ENCODE measurements at places on chromosomes 2 and 18.
A peak's percentile ranks its signal among the peaks of the same experiment; 100 is the strongest.

DNA sequence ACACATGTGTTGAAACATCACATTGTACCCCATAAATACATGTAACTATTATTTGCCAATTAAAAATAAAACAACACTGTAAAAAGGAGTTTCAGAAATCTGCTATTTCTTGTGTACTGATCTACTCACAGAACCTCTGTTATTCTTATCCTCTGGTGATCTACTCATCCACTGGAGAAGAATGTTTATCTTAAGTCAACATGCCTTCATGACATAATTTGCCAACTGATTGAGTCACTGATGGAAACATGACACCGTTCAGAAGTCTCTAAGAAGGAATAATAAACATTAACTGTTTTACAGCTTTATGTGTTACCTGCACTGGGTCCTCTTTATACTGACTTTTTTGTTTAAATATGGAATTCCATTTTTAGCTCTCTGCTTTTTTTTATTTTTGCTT, 555.2 kb downstream of the DCDC2C start:
- no peak for DNase-seq

DNA sequence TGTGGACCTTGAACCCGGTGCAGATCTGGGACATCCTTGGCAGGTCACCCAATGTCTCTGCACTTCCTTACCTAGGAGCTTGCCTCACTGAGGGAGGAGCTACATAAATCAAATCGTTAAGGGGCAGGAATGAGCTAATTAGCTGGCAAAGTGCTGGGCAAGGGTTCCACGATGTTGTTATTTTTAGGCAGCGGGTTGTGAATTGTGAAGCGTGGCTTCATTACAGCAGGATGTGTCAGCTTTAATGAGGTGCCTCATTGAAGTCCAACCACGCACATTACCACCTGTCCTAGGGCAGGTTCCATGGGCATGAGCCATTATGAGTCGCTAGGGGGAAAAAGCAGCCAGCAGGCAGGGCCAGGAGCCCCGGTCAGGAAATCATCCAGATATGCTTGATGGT, 127.0 kb upstream of the AGAP1 start:
- DNase-seq, result no peak

- no peak for DNase-seq
These were observed 82.5 kb downstream of the TMEM247 start for GRCh38 chr2:46561731-46562450.

GRCh38 chr2:96164459-96165184, 19.4 kb upstream of the DUSP2 start:
- no peak for DNase-seq

- peak; percentile 32 for DNase-seq
These were observed 779 bp upstream of the LYPD6 start for GRCh38 chr2:149329489-149330126.

DNA sequence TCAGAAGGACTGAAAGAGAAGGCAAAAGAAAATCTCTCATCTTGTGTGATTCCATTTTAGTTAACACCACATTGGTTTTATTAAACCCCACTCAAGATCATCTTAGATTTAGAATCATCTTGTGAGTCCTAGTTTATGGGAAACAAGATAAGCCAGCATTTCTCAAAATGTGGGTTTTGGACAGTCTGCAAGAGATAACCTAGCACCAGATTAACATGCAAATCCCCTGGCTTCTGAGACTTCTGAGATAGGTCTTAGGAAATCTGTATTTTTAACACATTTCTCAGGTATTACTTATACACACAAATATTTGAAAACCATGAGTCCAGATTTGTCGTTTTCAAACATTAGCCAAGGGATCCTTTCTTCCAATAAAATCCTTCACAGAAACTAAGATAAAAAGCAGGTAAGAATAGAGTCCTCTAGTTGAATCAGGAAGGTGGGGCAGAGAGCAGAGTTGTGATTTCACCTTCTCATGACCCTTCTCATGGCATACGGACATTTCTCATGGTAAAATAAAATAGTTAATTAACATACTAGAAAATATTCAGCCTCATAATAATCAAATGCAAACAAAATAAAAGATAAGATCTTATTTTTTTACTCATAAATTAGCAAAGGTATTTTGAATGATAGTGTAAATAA, 287.2 kb upstream of the FN1 start:
- DNase-seq, result no peak

DNA sequence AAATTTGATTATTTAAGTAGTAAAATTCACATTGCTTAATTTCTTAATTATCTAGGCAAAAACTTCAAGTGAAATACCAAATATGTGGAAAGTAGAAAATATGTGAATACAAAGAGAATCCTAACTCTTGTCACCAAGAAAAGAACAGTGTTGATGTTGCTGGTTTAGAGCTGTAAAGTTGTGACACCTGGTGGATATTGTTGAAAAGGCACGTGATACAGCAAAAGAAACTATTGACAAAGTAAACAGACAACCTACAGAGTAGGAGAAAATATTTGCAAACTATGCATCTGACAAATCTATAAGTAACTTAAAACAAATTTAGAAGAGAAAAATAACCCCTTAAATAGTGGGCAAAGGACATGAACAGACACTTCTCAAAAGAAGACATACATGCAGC, 25.6 kb upstream of the ZC3H15 start:
- DNase-seq, result no peak

- DNase-seq, result no peak
These were observed 1.6 kb downstream of the MAP4K4 start for GRCh38 chr2:101698844-101699754.

DNA sequence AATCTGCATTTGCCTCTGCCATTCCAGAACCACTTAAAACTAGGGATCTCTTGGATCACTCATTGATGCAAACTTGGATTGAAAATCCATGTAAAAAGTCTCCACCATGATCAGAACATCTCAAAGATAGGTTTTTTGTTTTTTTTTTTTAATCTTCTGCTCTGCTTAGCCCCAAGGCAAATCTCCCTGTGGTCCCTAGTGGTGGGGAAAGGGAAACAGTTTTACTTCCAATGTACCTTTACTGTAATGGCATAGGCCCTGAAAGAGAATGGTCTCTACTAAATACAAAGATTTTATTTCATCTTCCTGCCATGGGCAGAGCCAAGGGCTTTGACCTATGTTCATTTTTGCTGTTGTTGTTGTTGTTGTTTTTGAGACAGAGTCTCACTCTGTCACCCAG, 78.4 kb downstream of the KANSL1L start:
- DNase-seq, result no peak

DNA sequence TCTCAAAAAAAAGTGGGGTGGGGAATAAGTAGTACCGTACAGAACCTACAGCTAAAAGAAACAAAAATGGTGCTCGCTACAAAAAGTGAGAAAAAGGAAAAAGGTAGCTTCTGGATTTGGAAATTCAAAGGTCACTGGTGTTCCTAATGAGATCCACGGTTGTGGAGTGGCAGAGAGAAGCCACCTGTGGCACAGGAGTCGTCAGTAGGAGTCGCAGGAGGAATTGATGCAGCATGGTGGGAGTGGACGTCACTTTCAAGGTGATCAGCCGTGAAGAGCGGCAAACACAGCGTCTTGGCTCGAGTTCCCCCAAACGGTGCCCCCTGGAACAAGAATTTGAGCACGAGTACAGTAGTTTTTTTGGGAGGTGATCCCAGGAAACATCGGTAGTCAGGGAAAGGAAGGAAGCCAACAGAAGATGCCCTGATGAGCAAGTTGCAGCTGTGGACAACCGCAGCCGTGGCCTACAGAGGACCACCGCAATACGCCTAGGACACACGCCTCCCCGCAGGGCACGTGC, 1.4 kb upstream of the TTL start:
- DNase-seq, result no peak

- no peak for DNase-seq
These were observed 156.7 kb upstream of the HAAO start for GRCh38 chr2:42949125-42949524.

- no peak for DNase-seq
These were observed 328.7 kb downstream of the NR4A2 start for GRCh38 chr2:156003780-156004179.

- no peak for DNase-seq
These were observed 72.0 kb upstream of the FN1 start for GRCh38 chr2:215507836-215508235.

DNA sequence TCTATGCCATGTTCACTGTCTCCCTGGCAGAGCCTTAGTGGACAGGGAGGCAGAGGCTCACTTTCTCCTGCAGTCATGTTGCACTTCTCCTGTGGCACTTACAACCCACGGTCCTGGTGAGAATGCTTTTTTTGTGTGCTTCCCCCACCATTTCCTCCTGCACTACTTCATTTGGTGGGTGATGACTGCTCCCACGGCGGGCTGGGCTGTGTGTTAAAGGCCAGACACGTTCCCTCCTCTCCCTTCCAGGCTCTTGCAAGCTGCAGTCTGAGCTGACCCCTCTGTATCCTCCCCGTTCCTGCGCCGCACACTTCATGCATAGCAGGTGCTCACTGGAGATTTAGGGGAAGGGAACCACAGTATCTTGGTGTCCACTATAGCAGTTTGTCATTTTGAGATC, 170.5 kb downstream of the CELF4 start:
- no peak for DNase-seq

GRCh38 chr2:10978090-10978670, 66.4 kb downstream of the KCNF1 start:
- DNase-seq, result no peak

- DNase-seq, result no peak
These were observed 394.8 kb downstream of the LRRTM4 start for GRCh38 chr2:77127345-77127744.

DNA sequence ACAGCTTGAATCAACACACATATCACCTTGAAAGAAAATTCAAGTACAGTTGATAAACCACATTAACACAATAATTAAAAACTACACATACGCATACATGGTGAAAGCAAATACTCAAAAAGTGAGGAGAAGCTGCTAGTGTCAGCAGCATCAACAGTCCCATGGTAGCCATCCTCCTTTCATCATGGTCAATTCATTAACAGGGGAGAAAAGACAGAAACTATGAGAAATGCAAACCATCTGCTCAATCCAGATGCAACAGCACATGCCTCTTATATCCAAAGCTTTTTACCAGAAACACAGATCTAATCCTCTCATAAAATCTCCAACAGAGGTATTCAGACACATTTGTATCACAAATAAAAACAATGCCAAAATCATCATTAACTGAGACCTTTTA, 81.9 kb upstream of the CHRNA1 start:
- no peak for DNase-seq

- DNase-seq, result no peak
These were observed 63.3 kb upstream of the AGAP1 start for GRCh38 chr2:235430366-235431083.

DNA sequence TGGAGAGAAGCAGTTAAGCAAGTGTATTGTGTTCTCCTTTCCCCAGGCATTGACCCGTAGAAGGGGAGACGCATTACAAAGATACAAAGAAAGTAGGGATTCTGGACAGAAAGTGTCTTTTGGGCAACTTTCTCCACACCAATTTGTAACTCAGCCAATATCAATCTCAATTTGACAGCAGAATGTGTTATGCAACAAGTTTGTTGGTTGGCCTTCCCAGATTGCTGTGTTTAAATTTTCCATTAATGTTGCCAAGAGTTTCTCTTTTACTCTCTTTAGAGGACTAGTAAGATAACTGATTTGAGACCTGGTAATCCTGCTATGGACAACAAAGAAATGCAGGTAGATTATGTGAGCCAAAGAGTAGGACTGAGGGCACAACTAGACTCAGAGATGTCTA, 279.6 kb downstream of the ZNF804A start:
- no peak for DNase-seq

GRCh38 chr2:136798766-136799165, 33.4 kb downstream of the THSD7B start:
- DNase-seq, result no peak

DNA sequence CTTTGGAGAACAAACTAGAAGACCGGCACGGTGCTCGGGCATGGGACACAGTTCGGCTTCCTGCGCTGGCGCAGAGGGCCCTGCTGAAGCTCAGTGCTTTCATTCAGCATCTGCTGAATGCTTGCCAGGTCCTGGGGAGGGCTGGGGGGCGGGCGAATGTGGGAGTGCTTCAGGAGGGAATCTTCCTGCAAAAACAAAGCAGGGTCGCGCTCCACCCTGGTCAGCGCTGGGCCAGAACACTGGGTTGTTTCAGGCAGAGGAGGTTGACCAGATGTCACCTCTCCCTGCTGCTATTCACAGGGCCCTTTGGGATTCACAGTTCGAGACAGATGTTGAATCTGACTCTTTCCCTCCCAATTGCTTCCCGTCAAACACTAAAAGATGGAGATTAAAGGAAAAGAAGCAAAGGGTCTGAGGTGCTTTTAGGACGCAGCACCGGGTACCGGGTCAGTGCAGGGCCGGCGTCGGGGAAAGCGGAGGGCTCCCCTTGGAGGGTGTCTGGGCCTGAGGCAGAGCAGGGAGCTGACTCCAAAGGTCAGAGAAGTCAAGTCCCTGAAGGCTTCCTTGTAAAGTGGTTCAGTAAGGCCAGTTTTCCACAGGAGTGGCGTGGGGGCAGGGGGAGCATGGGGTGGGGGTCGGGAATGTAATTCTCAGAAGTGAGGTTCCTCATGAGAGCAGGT, 82.1 kb upstream of the PXDN start:
- DNase-seq, result no peak

DNA sequence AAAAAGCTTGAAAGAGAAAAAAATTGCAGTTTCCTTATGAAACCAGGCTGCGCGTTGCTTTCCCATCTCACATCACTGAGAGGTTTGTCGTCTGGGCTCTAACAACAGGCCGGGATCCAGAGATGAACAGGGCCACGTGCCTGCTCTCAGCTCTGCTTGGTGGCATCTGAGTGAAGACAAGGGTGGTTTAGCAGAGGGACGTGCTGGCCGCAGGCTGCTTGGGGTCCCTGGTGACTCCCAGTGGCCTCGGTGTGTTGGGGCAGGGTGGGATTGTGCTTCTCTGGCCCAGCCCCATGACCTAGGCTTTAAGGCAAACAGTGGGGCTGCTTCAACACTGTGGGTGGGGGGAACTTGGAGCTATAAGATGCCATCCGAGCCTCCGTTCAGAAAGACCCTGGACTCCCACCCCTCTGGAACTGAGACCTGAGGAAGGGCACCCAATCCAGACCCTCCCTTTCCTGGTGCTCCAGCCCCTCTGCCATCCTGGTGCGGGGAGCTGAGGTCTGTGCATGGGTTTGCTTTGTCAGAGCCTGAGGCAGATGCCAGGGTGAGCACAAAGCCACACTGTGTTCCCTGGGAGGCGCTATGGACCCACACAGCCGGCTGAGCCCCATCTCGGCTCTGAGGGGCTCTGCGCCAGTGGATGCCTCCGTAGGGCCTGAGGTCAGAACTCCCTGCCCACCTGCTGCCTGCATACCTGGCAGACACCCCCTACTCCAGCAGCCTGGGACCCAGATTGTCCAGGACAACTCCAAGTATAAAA, 18.4 kb upstream of the HPCAL1 start:
- no peak for DNase-seq

DNA sequence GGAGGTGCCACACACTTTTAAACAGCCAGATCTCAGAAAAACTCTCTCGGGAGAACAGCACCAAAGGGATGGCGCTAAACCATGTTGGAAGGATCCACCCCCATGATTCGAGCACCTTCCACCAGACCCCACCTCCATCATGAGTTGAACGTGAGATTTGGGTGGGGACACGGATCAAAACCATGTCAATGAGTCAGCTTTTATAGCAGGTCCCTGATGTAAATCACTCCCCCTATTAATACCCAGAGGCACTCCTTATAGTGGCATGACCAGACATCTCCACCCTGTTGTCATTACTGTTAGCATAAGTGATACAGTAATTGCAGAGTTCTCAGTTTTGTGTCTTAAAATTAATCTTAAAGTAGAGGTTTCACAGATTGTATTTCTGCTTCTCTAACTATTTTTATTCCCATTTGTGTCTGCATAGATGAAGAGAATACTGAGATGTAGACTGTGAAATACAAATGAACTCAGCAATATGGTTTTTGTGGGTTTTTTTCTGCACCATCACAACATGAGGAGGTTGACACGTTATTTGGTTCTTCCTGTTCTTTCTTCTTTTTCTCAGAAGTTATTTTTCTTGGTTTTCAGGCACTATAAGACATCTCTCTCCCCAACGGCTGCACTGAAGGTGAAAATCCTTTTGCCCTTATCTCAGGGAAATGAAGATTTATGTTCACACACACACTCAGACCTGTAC, 218.2 kb downstream of the ARL4C start:
- no peak for DNase-seq
